ENCODE measurements at places on chromosomes 1 and 21.

GRCh38 chr1:165635823-165636222 lies 4.8 kb downstream of the MGST3 start:
- no peak for DNase-seq

DNA sequence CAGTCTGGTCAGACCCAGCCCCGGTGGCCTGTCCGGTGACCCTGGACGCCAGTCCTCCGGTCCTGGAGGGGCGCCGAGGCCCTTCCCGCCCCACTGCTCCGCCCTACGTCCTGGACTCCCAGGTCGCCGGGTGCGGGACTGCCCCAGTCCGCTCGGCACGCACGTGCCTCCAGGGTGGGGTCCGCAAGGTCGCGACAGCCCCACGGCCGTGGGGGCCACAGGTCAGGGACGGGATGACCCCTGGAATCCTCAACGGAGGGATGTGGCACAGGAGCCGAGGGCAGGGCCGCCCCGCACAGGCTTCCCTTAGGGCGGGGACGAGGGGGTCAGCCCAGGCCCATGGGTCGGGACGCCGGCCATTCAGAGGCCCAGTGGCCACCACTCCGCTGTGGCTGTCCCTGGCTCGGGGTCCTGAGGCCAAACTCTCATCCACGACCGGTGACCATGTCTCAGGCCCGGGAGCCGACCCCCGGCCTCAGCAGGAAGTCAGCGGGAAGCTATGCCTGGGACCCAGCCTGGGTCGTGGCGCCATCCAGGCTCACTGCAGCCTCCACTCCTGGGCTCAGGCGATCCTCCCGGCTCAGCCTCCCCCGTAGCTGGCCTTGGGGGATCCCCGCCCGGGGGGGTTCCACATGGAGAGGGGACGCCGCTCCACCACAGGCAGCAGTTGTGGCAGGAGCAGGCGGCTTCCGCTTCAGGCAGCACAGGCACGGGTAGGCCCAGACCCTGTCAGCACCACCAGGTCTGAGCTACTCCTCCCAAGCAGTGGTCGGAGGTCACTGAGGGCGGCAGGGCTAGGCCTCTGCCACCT lies 599 bp upstream of the TMEM240 start:
- DNase-seq: no peak

GRCh38 chr21:33014331-33014730 lies 11.4 kb upstream of the OLIG2 start:
- no peak for DNase-seq

DNA sequence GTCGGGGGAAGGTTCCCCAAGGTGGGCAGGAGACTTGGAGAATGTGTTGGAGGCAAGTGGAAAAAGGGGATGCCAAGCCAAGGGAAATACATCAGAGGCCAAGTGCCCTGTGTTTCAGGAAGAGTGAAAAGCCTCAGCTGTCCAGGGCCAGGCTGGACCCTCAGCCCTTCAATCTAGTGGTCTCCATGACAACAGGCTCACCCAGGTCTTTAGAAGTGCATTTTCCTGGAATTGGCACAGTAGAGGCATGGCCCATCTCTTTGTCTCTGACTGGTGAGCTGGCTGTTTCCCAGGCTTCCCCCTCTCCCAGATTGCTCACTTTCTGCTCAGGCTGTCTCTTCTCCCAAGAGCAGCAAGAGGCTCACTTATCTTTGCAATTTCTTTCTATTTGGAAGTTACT lies 10.4 kb upstream of the RHBG start:
- DNase-seq: no peak

- no peak for DNase-seq
These were observed 30.7 kb upstream of the KIAA1614 start for GRCh38 chr1:180881806-180882509.

GRCh38 chr1:21622466-21623315 lies 46.5 kb downstream of the RAP1GAP start:
- no peak for DNase-seq

DNA sequence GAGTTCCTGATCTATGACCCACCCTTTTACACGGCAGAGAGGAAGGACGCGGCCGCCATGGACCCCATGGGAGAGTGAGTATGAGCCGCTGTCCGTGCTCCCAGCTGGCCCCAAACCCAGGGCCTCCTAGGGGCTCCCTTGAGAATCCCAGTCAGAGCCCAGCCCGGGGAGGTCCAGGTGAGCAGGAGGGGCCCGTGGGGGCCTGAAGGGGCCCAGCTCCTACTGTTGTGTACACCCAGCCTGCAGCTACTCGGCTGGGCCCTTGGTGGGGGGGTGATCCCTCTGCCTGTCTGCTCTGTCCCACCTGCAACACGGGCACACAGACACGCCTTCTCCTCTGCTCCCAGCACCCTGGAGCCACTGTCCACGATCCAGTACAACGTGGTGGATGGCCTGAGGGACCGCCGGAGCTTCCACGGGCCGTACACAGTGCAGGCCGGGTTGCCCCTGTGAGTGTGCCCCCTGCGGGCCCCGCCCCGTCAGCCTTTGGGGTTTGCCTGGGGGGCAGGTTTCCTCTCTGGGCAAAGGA lies 28.6 kb upstream of the LRRC3 start:
- DNase-seq: no peak

DNA sequence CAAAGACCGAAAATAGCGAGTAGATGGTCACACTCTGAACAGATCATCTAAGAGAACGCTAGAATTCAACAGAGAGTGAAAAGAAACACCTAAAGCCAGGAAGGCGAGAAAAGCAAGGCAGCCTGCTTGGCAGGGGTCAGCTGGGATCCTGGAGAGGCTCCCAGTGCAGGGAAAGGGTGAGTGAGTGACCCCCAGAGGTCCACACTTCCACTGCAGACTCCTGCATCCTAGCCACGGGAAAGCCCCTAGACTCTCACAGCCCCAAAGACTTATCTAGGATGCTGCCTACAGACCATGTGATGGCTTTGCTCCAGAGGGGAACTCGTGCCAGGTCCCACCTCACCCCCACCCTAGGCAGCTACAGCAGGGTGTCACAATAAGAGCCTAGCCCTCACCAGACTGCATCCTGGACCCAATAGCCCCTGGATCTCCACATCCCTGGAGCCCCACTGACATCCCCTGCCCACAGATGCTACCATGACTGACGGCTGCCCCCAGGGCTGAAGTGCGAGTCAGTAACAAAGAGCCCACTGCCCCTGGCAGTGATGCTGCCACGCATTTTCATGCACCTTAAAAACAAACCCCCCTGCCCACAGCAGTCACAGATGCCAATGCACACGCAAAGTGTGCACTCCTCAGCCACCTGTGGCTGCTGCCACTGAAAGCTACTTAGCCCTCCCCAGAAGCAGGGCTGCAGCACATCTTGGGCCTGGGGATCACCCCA lies 62.2 kb downstream of the PSMG1 start:
- no peak for DNase-seq

DNA sequence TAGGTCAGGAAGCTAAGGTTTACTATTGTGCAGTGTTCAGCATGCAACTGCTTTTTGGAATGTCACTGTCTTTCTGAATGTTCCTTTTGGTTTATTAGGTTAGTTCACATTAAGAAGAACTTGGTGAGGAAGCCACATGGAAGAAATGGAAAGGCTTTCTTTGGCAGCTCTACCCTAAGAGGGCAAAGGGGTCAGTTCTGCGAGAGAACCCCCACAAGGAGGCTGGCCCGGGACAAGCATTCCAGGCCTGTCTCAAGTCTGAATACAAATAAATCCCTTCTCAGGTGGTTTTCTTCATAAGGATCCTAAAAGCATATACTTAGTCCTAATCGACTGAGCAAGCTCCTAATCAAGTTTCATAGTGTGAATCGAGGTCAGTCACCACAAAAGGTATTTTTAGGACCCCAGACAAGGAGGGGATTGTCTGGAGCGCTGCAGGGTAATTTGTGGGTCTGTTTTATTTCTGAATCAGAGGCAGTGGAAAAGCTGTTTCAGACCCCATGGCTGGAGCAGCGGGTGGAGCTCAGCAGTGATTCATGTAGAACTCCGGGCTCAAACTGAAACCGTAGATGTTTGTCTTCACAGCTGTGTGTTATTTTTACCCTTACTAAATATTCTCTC lies 63.3 kb downstream of the ERG start:
- DNase-seq: no peak

- DNase-seq: no peak
These were observed 34.9 kb upstream of the PLA2G5 start for GRCh38 chr1:20035114-20035513.

- peak; percentile 22 for DNase-seq
These were observed 80.5 kb upstream of the BMP8A start for GRCh38 chr1:39410915-39411436.

DNA sequence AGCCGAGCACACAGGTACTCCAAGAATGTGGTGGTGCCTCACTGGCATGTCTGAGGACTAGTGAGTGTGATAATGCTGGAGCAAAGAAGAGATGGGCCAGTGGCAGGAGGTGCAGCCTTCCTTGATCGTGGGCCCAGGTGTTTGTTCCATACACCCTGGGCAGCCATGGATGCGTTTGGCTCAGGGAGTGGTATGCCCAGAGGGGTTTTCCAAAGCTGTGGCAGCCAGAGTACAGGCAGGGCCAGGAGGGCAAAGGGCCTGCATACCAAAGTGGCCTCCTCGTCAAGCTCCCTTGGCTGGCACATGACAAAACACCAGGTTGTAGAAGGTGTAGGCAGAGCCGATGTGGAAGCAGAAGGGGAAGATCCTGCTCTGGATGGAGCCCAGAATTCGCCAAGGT lies 19.0 kb downstream of the PARS2 start:
- DNase-seq: no peak

DNA sequence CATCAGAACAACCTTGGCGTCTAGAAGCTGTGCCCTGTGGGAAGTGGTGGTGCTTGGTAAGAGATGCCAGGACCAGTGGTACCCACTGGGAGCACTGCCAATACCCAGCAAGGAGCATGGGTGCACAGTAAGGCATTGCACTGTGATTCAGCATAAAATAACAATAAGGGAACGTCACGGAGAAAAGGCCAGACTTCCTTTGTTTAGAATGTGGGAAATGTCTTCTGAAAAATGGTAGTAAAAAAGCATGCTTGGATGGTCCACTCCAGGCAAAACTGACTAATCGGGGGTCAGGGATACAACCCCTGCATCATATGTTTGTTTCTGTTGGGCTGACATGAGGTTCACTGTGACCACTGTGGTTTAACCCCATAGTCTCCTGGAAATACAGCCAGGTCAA lies 14.7 kb downstream of the METTL18 start:
- no peak for DNase-seq

DNA sequence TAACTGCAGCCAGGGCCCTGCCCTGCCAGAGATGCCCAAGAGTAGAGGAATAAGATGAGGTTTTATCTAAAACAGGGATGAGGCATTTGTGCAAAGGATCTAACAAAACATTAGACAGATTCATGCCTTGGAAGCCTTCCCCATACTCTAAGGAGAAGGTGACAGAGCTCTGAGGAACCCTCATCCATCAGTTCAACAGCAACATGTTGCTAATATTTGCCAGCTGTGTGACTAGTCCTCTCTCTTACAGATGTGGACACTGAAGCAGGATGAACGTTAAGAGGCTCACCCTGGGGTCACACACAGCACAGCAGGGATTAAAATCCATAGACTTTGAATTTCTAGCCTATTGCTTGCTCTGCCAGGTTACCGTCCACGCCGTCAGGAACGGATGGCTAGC lies 99.0 kb downstream of the ZBTB18 start:
- no peak for DNase-seq

DNA sequence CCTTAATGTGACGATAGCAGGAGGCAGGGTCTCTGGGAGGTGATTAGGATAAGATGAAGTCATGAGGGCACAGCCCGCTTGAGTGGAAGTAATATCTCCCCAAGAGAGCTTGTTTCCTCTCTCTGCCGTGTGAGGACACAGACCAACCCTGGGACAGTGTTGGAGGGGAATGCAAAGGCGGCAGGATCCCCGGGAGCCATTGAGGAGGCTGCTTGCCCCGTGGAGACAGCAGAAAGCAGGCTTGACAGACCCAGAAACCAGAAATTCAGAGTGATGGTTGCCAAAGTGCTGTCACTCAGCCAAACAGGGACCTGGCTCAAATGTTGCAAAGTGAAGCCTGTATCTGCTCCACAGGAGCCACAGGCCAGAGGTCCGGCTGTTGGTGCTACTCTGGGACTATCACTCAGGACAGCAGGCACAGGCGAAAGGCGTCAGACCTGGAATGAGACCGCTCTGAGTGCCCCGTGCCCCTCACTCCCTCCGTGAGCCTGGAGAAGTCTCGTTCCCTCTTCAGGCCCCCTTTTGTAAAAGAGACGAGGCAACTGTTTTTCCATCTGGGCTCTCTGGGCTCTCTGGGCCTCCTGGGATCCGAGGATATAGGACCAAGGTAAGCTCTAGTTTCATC lies 96.6 kb upstream of the VANGL1 start:
- DNase-seq: no peak

- DNase-seq: no peak
These were observed 164.1 kb upstream of the POGK start for GRCh38 chr1:166675213-166675612.

- no peak for DNase-seq
These were observed 1.1 kb upstream of the TTC39A start for GRCh38 chr1:51331206-51332100.
